B cell (primary cell): ENCODE measurements at places on chromosomes 16 and 17.

- no peak for DNase-seq
These were observed 60.3 kb downstream of the GSG1L start for GRCh38 chr16:28003021-28003865.

DNA sequence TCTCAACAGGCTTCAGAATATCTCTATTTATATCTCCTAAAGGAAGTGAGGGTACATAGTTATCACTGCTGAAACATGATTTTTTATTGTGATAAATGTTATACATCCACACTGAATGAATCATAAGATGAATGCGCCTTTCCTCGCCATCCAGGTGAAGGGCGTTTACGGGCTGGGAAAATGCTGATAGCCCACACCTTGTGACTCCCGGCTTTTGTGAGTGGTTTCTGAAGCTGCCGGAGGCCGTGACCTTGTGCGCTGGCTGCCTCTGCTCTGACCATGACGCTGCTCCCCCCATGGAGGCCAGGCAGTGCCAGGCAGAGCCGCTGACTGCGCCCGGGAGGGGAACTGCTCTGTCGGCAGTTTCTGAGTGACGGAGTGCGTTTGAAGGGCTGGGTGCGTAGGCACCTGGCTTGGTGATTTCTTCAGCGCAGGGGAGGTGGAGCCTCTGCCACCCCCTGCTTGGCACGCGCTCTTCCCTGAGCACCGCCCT is 97.2 kb downstream of the RAP1GAP2 start:
- no peak for DNase-seq

DNA sequence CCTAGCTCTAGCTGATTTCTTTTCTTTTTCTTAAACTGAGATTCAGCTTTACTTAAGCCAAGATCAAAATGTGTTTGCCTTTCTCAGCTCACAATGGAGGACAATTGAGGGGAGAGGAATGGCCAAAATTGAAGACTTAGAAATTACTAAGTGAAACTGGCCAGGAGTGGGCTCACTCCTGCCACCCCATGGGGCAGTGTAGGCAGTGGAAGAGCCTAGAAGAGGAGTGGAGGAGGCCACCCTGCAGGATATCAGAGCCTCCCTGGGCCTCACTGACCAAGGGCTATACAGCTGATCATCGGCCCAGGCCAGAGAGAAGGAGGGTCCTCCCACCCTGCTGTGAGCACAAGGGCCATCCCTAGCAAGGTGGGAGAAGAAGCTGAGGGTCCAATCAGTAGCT is 119.8 kb downstream of the CCT6B start:
- no peak for DNase-seq

GRCh38 chr17:38559051-38559879 is 46.5 kb downstream of the SRCIN1 start:
- peak; percentile 91 for DNase-seq

DNA sequence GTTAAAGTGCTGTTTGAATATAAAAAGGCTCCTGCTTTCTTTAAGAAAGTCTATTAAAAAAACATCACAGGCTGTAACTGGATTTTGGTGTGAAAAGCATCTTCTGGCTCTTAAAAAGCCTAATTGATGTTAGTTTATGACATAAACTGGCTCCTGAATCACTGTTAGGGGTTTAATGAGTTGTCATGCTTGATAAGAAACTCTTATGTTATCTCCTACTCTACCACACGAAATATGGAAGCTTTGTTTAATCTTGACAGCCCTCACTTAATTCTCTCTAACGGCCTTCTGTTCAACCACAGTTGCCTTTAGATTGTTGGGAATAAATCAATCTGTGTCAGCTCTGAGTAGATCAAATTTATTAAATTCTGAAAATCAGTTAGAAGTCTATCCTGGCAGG is 51.5 kb downstream of the CPPED1 start:
- DNase-seq, result no peak

- DNase-seq, result no peak
These were observed 49.3 kb downstream of the USP10 start for GRCh38 chr16:84749072-84749471.

DNA sequence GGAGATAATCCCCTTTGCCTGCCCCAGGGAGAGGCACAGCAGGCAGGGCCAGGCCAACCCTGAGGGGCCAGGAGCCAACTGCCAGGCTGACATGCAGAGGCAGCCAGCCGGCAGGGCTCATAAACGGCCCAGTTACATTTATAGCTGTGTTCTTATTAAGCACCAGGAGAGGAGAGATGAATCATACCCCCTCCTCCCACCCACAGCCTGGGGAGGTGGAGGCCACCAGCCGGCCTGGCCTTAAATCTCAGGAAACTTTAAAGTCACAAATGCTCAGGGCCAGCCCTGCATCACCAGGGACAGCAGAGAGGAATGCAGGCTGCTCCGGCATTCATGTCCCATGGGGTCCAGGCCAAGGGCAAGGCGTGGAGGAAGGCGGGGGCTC is 177.2 kb downstream of the TMEM132E start:
- no peak for DNase-seq

DNA sequence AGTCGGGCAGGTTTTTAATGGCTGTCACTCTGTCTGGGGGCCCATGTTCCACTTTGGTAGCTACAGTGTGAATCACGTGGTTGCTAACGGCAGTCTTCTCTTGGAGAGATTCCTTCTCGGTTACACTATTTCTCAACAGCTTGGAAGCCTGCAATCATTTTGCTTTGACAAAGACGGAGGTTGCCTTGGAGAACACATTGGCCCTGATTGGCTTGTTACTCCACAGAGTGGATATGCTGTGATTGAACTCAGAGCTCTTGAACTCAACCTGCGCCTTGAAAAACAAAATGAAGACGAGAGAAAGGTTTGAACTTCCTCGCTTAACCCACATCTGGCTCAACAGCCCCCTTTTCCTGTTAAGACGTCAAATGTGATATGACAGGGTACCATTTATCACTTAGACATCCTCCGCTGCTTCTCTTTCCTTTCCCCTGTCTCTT is 218.9 kb downstream of the MAF start:
- no peak for DNase-seq

- no peak for DNase-seq
These were observed 18.8 kb downstream of the POLR3K start for GRCh38 chr16:34648-34987.

DNA sequence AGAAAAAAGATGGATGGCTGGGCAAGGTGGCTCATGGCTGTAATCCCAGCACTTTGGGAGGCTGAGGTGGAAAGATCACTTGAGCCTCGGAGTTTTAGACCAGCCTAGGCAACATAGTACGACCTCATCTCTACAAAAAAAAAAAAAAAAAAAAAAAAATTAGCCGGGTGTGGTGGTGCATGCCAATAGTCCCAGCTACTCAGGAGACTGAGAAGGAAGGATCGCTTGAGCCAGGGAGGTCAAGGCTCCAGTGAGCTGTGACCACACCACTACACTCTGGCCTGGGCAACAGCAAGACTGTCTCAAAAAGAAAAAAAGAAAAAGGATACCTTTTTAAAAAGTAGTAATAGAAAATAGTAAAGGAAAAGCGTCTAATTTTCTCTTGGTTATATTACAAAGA is 20.7 kb downstream of the ZNF652 start:
- peak; percentile 28 for DNase-seq

GRCh38 chr17:57312242-57312641 is 55.9 kb downstream of the MSI2 start:
- no peak for DNase-seq

DNA sequence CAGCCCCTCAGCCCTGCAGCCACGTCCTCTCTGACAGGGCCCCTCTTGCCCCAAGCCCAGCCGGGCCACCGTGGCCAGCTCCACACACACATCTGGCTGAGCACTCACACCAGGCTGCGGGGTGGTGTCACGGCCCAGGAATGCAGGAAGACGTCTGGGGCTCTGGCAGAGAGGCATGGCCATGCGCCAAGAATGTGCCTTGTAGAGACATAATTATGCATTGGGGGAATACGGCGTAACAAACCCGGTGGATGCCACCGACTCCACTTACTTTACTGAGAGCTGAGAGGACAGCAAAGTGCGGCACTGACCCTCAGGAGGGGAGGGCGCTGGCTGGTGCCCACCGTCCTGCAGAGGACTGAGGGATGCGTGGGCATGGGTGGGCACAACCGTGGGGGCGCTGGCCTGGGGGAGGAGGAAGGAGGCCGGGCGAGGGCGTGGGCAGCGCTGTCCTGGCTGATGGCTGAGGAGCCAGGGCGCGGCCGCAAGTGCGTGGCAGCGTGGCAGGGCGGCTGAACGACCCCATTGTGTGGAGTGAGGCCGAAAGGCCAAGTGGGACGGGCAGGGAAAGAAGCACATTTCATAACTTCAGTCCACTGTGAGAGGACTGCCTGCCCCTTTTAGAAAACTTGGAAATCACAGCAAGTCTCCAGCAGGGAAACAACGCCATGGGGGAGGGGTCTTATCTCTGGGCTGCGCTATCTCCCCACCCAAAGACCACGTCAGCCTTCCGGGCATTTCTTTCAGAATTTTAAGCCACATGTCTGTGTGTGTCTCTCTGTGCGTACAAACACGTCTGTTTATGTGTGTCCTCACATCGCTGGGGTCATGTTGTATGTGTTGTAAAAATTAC is 30.6 kb downstream of the METRNL start:
- no peak for DNase-seq

GRCh38 chr16:84453061-84453752 is 51.3 kb downstream of the MEAK7 start:
- no peak for DNase-seq
